ENCODE measurements at places on chromosomes 1 and 21.

- no peak for DNase-seq
Measured at GRCh38 chr1:5752746-5753548, 239.3 kb downstream of the NPHP4 start.

DNA sequence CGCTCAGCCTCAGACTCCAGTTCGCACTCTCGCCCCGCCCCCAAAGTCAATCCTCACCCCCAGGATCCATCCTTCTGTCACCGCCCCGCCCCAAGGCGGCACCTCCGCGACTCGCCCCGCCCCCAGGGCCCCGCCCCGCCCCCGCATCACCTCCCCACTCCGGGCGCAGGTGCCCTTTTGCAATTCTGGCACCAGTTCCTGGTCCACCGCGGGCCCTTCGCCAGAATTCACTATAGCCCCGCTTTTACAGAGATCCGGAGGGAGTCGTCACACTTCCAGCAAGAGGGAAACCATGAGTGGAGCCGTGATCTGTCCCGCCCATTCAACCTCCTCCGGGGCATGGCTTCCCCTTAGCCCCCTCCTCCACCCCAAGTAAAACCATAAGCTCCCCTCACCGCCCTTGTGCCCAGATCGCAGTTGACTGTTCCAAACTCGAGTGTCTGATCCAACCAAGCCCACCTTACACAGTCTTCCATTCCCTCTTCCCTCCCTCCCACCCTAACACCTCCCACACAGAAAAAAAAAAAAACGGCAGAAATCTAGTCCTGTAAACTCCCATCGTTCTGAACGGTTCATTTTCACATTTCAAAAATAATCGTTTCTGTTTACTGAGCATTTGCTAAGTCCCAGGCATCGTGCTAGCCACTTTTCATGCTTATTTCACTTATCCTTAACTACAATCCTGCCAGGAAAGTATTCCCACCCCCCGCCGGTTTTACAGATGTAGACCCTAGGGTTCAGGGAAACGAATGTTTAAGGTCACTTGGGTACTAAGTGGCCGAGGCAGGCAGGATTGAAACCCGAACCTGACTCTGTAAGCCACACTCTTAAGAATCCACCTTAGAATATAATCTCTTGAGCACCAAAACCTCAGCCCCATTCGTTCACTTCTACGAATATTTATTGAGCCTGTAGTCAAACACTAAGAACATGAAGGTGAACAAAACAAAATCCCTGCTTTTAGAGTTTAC, 1.3 kb upstream of the DNAJC16 start:
- peak; percentile 39 for DNase-seq

GRCh38 chr1:180251526-180252305, 21.7 kb downstream of the LHX4 start:
- DNase-seq: no peak

- peak; percentile 66 for DNase-seq
Measured at GRCh38 chr21:43880111-43880985, 15.3 kb downstream of the AGPAT3 start.

DNA sequence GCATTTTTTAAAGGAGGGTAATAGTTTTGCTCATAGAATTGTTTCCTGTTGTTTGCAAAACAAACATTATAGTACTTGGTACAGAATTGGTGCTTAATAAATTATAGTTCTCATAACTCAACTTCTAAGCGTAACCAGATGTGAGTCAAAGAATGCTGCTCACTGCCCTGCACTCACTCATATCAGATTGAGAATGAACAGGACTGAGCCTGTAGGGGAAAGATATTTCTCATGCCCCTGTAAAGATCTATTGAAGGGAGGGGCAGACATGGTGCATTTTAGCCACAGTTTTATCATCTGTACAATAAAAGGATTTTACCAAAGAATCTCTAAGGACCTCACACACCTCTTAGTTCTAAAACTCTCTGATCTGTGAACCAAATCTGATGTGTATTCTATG, 358.5 kb downstream of the SEC16B start:
- no peak for DNase-seq

DNA sequence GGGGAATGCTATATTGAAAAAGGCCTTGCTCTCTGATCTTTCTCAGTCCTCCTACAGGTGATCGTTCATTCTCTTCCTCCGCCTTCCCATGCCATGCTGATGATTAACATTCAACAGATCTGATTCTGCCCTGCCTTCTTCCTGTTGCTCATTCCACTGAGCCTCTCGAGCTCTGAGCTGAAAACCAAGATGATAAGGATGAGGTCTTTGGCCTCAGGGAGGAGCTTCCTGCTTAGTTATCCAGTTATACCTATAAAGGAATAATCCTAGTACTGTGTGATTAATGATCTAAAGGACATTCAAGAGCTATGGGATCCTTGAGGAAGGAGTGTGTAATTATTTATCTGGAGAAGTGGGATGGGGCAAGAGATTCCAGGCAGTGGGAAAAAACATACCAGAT, 25.2 kb upstream of the MAP3K7CL start:
- DNase-seq: peak; percentile 60

DNA sequence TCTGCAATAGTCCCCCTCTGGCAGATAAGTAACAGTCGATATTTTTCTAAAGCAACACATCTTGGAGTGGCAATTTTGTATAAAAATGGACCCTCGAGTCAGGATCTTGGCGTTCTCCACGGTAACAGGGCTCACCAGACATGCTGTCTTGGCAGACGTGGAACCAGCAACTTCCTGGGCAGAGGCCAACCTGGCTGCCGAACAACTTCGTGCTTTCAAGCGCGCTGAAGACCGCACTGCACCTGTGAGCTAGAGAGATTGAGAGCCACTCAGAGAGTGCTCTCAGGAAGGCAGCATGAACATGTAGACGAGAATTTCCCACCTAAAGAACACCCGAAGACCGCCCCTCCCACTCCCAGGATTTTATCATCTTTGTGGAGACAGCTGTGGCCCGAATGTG, 7.3 kb downstream of the C1orf174 start:
- DNase-seq: no peak

DNA sequence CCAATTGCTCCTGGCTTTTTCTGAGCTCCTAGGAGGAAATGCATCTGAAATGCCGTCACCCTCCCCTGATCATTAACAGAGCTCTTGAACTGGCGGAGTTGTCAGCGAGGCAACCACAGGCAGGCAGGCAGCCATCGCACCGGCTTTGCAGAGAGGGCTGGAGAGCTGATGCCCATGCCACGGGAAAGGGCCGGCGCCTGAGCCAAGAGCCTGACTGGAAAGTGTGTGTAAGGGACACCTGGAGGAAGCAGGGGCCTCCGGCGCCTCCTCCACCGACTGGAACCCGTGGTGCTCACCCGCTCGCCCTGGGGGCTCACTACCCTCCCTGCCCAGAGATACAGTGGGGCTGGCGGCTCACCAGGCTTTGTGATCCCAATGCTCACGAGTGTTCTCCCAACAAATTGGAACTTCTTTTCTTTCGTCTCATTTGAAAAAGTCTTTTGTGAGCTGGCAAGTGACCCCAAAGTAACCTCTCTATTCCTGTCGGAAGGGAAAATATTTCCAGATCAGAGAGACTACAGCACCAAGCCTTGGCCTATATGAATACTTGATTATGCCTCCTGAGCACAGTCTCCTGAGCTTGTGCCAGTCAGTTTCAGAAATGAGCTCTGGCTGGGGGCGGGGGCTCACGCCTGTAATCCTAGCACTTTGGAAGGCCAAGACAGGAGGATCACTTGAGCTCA, 97.7 kb upstream of the SLC25A33 start:
- DNase-seq: peak; percentile 54

DNA sequence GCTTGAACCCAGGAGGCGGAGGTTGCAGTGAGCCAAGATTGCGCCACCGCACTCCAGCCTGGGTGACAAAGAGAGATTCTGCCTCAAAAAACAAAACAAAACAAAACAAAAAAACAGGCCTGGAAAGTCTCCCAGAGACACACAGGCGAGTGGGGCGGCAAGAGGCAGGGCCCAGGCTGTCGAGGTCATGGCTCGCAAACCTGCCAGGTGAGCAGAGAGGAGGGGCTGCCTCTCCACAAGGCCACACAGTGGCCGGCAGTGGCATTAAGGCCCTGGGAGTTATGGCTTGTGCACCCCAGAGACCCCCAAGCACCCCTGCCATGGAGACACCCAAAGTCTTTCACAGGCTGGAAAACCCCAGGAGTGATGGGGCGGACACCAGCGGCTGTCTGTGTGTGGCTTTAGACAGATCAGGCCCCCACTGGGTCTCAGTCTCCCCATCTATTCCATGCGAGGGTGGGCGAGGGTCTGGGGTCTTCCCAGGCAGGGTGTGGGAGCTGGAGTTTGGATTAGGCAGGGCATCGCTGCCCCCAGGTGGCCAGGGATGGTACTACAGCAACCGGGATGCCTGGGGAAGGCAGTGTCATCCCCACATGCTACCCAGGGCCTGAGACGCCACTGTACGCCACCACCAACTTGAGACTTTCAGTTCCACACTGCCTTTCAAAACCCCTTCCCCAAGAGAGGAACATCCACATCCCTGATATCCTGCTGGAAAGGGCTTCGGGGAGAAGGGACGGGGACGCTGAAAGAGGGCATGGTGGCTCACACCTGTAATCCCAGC, 7.3 kb upstream of the CTRC start:
- DNase-seq: peak; percentile 65

GRCh38 chr1:168819668-168820067, 90.7 kb upstream of the DPT start:
- no peak for DNase-seq

GRCh38 chr1:154151311-154151710, 3.6 kb downstream of the NUP210L start:
- no peak for DNase-seq

- no peak for DNase-seq
Measured at GRCh38 chr21:45403825-45404729, 888 bp upstream of the COL18A1 start.

- no peak for DNase-seq
Measured at GRCh38 chr1:236151739-236152424, 9.5 kb downstream of the GPR137B start.

- DNase-seq: no peak
Measured at GRCh38 chr1:212459656-212460055, 26.9 kb downstream of the NENF start.

- DNase-seq: peak; percentile 19
Measured at GRCh38 chr1:62407398-62408009, 29.3 kb upstream of the USP1 start.

GRCh38 chr1:44947063-44947773, 39.2 kb downstream of the EIF2B3 start:
- peak; percentile 11 for DNase-seq

GRCh38 chr1:109091078-109091838, 694 bp downstream of the TMEM167B start:
- DNase-seq: no peak

GRCh38 chr1:157963713-157964112, 29.7 kb upstream of the KIRREL1 start:
- peak; percentile 64 for DNase-seq

- DNase-seq: no peak
Measured at GRCh38 chr1:117572546-117572945, 33.3 kb upstream of the TENT5C start.

DNA sequence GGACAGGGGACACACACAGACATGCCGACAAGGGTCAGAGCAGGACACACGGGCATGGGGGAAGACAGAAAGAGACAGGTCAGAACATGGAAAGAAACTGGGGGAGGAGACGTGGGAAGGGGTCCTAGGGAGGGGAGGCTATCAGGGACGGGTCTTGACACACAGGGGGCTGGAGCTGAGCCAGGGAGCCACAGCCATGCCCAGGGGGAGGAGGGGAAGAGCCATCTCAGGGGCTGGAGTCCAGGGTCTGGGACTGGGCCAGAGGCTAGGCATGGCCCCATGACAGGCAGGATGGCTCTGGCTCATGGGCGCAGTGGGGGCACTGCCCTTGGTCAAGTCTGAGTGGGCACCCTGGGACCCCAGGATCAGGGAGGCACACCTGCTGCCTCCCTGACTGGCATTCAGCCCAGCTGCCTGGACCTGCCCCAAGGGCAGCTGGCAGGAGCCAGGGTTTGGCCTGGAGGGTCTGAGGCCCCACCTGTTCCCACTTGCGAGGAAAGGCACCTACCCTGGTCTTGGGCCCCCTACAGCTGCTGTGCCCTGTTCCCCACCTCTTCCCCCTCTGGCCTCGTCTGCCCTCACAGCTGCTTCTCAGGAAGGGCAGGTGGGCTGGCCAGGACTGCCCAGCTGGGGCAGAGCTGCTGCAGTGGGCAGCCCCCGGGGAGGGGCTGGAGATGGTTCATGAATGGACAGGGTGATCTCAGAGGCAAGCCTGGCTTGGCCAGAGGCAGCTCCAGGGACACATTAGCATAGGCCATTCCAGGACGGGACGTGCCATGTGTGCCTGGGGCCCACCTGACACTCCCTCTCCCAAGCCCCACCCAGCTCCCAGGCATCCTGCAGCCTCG, 42.9 kb downstream of the HSPG2 start:
- DNase-seq: no peak

- no peak for DNase-seq
Measured at GRCh38 chr1:211118407-211119102, 15.4 kb downstream of the KCNH1 start.

DNA sequence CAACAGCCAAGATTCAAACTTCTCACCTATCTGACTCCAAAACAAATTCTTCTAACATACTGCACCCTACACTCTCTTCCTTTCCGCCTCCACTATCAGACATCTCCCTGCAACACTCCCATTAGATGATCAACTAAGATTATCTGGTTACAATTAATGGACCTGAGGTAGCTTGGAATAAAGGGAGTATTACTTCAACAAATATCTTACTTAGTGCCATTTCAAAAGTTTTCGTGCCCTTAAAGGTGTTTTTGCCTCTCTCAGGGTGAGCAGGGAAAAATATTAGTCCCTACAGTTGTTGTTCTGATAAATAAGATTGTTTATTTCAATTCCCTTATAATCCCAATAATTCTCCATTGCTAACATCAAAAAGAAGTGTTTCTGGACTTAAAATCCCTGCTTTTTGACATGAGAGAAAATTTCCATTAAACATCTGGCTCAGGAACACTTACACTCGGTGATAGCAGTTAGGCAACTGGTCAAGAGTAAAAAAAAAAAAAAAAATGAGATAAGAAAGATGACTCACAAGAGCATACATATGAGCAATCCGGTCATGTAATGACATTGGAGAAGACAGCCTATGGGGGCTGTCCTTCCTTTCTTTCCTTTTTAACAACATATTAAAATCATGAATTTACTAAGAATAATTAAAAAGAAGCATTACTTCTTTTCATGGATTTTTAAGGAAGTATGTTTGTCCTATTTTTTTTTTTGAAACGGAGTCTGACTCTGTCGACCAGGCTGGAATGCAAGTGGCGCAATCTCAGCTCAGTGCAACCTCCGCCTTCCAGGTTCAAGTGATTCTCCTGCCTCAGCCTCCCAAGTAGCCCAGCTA, 7.6 kb downstream of the RSBN1 start:
- no peak for DNase-seq

GRCh38 chr1:78078358-78078757, 32.6 kb downstream of the GIPC2 start:
- DNase-seq: no peak

DNA sequence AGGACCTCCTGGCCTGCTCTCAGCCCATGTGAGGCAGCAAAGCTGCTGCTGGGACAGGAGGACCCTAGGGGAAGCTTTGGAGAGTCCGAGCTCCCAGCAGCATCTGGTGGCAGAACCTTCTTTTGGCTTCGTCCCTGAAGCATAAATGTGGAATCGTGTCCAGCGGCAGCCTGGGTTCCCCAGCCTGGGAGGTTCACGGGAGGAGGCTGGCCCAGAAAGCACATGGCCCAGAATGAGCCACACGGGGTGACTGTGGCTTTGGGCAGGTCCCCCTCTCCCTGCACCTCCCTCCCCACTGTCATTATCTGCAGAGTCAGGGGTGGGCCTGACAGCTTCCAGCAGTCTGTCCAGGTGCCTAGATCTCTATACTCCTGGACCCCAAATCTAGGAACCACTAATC, 318.1 kb upstream of the VAMP3 start:
- DNase-seq: no peak

- DNase-seq: peak; percentile 79
Measured at GRCh38 chr1:92960395-92961130, 699 bp downstream of the DIPK1A start.

GRCh38 chr1:116721451-116722007, 32.7 kb upstream of the CD2 start:
- DNase-seq: no peak

Measured in mucosa of gallbladder (tissue), 1 donor.